Thyroid gland (tissue), 4 donors: ENCODE measurements at places on chromosomes 7 and 10. TPM values are rescaled to one million over a fixed set of nuclear protein-coding genes. Genes with fewer than 3 reads are reported as not detected.

DNA sequence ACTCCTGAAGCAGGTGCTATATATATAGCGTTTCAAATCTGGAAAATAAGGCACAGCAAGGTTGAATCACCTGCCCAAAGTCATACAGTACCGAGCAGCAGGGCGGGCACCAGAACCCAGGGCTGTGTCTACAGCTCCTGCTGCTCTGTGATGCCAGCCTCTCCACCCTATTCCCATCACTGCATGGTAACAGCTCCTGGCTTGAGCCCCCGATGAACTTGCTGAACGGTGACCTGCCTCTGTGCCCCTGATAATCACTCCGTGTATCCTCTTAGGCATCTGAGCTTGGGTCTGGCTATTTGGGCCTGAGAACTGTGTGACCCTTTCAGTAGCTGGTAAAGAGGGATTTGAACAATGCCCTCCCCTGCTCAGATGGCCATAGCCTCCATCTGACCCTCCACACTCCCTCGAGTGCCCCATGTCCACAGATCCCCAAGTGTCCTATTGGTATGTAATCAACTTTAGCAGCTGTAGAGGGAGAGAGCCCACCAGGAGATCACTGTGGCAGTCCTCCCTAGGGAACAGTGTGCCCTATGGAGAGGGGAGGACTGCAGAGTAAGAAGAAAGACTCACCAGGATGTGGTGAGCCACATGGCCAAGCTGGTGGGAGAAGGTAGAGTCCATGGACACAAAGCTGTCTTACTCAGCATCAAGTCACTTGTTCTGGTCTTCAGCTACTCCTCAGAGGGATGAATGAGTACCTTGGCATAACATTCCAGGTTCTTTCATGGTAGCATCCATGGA is 1.1 kb upstream of the ARHGAP22 start:
- no peak for DNase-seq

DNA sequence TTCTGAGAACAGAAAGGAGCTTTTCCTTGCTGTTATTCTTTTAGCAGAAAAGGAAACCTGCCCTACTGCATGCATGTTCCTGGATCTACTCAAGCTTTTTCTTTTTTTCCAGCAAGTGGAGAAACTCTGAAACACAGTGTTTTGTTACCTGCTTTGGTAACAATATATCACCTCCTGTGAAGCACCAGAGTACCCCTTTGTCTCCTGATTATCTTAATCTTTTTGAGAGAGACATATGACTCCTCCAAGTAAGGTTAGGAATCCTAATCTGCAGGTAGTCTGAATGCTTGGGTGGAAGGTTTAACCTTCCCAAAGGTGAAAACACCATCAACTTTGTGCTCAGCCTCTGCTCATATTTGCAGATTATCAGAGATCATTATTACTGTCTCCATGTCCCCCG is 93.1 kb downstream of the MAPK8 start:
- DNase-seq, result no peak

DNA sequence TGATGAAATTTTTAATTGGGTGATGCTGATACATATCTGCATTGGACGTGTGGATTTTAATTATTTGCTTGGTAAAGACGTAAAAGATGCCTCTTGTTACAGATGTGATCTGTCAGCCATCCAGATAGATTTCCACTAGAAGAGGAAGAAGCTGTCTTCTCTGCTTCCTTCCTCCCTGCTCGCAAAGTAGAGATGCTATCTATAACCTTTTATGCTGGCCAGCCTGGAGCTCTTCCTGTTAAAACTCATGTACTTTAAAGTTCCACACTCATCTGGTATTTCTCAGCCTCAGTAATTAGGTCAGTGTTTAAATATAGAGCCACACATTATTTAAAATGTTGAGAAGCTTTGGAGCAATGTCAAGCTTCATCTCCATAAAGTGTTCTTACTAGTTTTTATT is 51.2 kb upstream of the TMEM229A start:
- no peak for DNase-seq

DNA sequence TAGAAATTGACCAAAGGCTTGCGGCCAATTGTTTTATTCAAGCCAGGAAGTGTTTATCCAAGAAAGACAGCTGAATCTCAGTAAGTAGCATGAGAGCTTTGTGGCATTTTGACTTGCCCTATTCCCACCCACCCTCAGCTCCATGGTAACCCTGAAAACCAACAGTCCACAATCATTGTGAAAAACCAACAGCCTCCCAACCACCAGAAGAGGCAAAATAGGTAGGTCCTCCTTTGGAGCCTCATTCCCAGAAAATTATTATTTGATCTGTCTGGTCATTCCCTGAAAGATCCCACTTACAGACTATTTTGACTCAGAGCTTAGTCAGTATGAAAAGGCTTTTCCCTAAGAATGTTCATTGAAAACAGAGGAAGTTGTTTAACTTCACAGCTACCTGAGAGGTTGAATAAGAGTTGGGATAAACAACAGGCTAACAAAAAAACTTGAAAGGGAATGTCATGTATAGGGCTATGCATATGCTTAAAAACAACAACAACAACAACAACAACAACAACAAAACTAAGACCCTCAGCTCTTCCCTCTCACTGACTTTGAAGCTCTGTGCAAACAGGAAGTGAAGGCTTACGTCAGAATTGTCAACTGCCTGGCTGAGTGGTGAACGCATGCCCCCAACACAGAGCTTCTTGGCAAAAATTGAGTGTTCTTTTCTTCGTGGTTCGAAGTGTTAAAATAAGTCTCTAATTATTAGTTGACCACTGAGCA is 11.2 kb downstream of the KPNA7 start:
- DNase-seq, result no peak

DNA sequence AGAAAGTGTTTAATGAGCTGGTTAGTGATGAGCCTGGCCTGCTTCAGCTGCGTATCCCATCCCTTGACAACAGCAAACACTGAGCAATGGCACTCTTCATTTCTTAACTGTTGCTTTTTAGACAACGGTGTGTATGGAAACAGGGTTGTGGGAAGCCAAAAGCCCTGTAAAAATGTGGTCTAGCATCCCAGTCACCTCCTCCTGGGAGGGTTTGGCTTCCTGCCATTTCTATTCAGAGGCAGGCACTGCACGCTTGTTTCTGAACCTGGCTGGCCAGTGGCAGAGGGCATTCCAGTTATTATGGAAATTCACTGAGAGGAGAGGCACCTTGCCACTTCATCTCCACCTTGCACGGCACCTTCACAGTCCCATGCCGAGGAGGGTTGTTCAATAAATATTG is 123.0 kb upstream of the ADARB2 start:
- DNase-seq, result no peak

DNA sequence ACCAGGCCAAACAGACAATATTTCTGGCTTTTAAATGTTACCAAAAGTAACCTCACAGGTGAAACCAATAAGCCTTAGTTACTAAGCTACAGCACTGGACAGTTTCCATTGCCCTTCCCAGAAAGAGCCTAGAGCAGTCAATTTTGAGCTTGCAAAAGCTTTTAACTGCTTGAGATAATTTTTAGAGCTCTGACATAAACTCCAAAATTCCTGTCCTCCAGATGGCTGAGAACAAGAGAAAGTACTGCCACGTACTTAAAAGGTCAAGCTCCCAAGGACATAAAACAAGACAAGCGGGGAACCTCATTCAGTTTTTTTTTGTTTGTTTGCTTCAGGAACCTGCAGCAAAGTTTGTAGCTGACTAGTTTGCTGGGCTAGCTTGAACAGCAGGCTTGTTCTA is 54.1 kb downstream of the BBS9 start:
- peak; percentile 20 for DNase-seq

DNA sequence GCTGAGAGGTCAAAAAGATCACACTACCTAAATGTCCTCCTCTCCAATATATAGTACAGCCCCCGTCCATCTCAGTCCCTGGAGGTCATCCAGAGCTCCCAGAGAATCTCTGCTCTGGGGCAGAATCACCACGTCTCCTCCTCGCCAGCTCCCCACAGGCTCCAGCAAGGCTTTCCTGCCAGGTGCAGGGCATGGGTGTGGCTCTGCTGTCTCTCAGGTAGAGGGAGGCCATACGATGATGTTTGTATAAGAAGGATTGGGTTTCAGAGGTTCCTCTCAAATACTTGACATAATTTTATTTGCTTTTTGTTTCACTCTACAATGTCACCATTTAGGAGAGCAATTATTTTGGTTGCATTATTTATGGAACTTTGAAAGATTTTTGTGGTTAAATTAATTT is 98.3 kb upstream of the PRSS58 start:
- DNase-seq, result no peak

DNA sequence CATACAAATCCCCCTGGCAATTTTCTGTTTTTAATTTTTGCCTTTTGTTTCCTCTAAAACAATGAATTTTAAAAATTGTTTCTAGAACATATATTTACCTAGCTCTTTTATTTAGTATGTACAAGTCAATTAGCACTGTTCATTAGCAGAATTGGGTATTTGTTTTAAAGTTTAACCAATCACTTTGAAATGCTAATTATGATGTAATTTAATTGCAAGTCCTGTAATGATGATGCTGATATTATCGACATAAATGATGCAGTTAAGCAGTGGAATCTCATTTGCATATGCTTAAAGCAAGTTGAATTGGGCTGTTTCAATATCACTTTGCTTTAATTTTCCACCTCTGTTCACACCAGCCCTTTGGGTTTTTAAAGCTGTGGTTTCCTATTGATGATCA is 2.7 kb downstream of the FOXP2 start:
- no peak for DNase-seq

- no peak for DNase-seq
Measured at GRCh38 chr7:80722616-80723195, 84.3 kb downstream of the CD36 start.

GRCh38 chr10:79012567-79012966 is 56.2 kb upstream of the ZMIZ1 start:
- DNase-seq, result no peak

- DNase-seq, result no peak
Measured at GRCh38 chr7:147646568-147646967, 944.0 kb upstream of the C7orf33 start.

DNA sequence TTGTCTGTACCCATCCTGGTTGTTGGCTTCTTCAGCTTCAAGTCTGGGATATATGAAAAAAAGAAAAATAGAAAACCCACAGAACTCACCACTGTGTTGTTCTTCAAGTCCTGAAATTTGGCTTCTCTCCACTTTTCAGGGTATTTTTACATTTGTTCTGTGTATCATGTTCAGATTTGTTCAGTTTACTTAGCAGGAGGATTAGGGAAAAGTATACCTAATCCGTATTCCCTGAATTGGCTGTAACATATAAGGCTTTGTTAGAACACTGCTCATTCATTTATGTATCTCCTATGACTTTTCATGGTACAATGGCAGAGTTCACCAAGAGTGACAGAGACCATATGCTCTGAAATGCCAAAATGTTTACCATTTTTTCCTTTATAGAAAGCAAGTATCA is 146.9 kb downstream of the PTN start:
- DNase-seq, result no peak

GRCh38 chr10:54148508-54148907 is 652.5 kb downstream of the PCDH15 start:
- no peak for DNase-seq

DNA sequence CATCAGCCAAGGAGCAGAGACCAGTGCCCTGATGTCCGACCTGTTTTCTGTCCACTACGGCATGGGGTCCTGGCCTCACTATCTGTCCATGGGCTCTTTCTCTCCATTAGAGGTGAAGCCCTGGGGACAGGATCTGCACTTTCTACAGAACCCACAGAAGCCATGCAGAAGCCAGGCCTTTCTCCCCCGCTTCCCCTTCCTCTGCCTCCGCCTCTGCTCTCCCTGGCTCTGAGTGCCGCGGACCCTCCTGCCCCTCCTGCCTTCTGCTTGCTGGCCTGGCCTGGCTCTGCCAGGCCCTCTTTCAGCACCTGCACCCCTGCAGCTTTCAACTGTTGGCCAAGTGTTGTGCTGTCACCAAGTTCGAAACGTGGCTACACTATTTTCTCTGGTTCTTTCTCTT is 439.8 kb upstream of the ZMIZ1 start:
- no peak for DNase-seq

GRCh38 chr7:128020159-128020558 is 11.1 kb downstream of the LRRC4 start:
- no peak for DNase-seq

MALRD1 gene
- total RNA-seq, result 4.5 TPM

OAT gene
- total RNA-seq, result 111 TPM

AGMO gene
- total RNA-seq, result 2.0 TPM

RAB18 gene
- total RNA-seq, result 68.1 TPM

COL26A1 gene
- total RNA-seq, result not detected

PDGFA gene
- total RNA-seq, result 14.7 TPM

ADAMTS14 gene
- total RNA-seq, result not detected

TDRD1 gene
- 0.67 TPM for total RNA-seq
